Fibroblast of gingiva (primary cell): ENCODE measurements at places on chromosomes 1 and 21.
A peak's percentile ranks its signal among the peaks of the same experiment; 100 is the strongest.

DNA sequence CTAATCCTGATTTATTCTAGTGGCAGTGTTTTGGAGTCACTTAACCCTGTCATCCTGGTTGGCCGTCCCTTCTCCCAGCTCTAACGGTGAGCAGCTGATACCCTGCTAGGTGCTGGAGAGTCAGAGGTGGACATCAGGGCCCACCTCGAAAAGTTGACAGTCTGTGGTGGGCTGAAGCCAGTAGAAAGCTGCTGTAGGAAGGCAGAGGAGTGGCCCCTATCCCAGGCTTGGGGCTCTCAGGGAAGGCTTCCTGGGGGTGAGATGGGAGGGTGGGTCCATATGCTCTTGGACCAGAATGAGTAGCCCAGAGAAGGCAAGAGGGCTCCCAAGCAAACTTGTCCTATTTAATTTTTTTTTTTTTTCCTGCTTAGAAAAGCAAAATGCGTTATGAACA, 475 bp upstream of the RPL5 start:
- DNase-seq, result no peak

DNA sequence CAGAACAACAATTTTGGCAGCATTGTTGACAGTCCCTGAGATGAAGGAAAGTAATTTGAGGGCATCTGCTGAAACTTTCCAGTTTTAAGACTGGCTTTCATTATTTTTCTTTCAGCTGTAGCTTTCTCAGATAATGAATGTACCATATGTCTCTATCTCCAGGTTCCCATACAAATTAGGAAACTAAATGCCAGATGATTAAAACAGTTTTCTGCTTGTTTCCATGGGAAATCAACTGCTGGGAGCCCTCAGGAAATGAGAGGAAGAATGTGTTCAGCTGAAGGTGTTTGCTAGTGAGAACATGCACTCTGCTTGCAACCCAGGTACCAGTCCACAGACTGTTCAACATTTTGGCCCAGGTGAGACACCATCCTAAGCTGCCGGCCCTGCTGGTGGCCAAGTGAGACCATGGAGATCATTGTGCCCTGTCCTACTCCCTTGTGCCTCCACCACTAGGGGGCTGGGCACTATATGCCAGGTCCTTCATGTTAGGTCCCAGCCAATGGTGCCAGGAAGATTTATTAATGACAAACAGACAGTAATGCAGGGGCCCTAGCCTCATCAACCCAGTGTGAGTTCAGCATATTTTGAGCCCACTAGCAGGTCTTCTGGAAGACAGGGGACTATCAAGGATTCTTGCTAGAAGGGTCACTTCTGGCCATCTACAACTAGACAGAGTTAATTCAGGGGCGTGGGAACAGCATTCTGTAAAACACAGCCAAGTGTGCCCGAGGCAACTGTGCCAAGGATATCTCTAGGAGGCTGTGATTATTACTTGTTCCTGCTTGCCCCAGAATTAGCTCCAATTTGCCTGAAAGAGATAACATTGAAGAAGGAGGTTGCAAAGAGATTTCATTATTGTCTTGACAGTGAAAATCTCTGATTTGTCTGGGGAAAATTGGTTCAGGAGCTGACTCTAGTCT, 17.0 kb upstream of the LRRC8C start:
- DNase-seq, result no peak

DNA sequence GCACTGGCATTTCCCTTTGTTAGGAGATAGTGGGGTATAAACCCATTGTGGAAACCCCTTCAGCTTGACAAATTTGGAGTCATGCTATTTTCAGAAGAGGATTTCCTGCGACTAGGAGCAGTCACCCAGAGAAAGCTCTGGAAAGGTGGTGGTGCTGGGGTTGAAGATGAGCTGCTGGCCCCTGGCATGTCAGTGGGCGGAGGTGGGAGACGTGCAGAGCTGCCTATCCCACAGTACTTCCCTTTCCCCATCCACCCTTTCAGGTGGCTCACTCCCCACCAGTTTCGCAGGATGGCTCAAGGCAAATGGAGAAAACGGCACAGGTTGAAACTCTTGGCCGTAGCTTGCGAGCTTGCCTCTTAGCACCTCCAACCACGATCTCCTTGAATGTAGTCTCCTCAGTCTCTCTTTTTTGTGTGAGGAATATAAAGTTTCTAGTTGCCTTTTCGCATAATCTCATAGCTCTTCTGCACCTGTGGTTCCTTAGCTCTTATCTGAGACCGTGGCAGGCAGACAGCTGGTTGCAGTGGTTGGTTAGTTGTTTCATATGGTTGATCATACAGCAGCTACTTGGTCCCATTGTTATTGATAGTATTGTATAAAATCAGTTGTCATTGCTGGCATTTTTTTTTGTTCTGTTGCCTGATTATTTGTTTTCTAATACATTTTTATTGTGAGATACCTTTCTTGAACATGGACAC, 48.2 kb downstream of the ADARB1 start:
- DNase-seq, result no peak

GRCh38 chr1:81703756-81704463, 96.8 kb upstream of the ADGRL2 start:
- DNase-seq, result peak; percentile 64
